Stimulated activated CD8-positive, alpha-beta memory T cell treated with anti-CD3 and anti-CD28 coated beads, Interleukin-4, amount 100 ng/mL, for 1 hour (primary cell): ENCODE measurements at places on chromosomes 5 and 9.

GRCh38 chr5:53488195-53488722 lies 7.8 kb downstream of the FST start:
- no peak for DNase-seq

- no peak for DNase-seq
Observed at GRCh38 chr9:116945817-116946216, 258.7 kb downstream of the TRIM32 start.

GRCh38 chr9:108724652-108725051 lies 131.1 kb downstream of the ACTL7B start:
- DNase-seq: no peak

GRCh38 chr5:73629456-73629855 lies 3.5 kb downstream of the ARHGEF28 start:
- DNase-seq: no peak

DNA sequence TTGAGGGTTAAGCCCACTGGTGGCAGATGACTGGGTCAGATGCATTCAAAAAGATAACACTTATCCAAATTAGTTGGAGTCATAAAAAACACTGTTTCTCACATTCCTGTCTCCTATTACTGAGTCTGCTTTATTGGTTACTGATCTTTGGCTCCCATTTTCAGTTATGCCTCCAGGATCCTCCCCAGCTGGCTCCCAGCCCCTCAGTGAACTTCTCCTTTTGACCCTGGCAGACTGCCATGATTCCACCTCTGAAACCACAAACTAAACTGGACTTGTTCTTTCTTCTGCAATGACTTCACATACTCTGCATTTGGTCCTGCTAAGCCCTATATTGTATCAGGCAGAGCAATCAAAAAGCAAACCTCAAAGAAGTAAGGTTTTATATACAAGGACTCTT lies 860.8 kb upstream of the DMAC1 start:
- no peak for DNase-seq

DNA sequence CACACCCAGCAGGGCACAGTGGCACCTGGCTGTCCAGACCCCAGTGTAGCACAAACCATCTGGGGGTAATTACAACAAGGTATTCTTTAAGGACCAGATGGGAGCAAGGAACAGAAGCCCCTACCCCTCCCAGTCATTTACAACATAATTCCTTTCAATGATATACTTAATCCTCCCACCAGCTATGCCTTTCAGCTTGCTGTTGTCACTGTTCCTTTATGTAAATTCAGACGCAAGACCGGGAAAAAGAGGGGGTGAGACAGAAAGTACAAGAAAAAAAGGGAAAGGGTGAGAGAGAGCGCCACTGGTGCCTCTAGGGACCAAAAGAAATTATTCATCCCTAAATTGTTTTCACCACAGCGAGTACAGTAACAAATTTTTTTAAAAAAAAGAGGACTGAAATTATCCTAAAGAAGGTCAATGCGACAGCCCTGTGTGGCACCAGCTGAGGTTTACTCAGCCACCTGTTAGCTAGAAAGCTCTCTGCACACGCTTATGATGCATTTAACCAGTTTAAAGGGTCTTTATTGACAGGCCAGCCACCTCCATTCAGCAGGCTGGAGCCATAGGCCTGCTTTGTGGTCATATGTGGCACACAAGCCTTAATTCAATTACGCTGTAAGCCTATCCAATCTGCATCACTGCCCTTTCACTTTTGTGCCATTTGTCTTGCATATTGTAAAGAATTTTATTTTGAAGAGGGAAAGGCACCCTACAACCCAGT lies 210.2 kb upstream of the ISL1 start:
- DNase-seq: no peak

GRCh38 chr5:168317096-168317520 lies 25.7 kb downstream of the WWC1 start:
- no peak for DNase-seq

DNA sequence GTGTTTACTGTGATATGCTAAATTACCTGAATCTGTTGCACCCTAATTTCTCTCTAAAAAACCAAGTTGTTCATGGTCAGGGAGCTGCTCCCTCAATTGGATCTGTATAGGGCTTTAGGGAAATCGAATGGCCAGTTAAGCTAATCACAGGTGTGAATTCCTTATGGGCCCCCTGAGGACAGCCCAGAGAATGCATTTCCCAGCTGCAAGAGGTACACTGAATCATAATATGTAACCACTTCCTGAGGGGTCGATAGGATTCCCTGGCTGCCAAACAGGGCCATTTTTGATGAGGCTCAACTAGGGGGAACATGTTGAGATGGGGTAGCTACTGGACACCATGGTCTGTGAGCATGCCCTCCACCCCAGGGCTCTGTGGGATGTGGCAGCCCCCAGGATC lies 478.6 kb downstream of the CCDC171 start:
- no peak for DNase-seq

DNA sequence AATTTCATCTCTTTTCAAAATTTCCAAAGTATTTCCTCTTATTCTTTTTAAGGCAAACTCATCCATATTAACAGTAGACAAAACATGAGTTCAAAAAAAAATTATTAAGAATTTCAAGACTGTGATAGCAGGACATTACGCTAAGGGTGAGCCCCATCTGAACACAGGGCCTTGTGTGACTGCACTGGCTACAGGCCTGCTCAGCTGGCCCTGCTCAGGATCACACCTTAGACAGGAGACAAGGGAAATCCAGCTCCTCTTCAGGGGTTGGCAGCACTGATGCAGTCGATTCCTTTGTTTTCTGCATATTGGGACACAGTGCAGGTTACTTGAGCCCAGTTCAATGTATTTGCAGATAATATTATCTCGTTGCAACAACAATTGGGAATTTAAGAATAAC lies 444.7 kb downstream of the PLK2 start:
- no peak for DNase-seq

GRCh38 chr9:76716085-76716672 lies 48.1 kb upstream of the PCA3 start:
- DNase-seq: no peak

GRCh38 chr5:36059571-36060419 lies 6.9 kb downstream of the UGT3A2 start:
- no peak for DNase-seq

- no peak for DNase-seq
Observed at GRCh38 chr9:36632892-36633291, 60.2 kb downstream of the MELK start.

DNA sequence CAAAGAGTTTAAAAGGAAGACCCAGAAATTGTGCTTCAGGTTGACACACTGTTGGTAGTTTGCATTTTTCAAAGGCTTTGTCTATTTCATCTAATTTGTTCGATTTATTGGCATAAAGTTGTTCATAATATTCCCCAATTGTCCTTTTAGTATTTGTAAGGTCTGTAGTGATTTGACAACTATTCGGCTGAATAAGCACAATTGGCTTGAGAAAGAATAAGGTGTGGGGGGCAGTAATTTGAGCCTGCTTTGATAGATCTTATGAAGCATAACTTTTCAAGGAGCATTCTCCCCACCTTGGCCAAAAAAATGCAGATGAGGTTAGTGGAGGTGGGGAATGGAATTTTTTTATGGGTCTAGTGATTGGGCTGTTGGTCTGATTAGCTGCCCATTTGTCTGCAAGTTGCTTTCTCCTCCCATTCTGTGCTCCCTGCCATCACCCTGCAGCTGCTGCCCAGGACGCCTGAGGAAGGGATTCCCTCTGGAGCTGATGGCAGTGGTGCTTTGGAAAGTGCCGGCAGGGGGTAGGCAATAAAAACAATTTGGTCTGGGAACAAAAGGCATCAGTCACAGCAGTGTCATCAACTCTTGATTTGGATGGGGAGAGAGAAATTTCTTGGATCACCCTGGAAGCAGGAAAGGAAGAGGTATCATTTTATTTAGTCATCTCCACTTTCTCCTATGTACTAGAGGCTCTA lies 26.6 kb downstream of the WNT8A start:
- DNase-seq: no peak

- DNase-seq: no peak
Observed at GRCh38 chr9:88236511-88237478, 98.5 kb upstream of the SPATA31C2 start.

GRCh38 chr9:93220627-93221026 lies 36.7 kb downstream of the WNK2 start:
- DNase-seq: no peak

DNA sequence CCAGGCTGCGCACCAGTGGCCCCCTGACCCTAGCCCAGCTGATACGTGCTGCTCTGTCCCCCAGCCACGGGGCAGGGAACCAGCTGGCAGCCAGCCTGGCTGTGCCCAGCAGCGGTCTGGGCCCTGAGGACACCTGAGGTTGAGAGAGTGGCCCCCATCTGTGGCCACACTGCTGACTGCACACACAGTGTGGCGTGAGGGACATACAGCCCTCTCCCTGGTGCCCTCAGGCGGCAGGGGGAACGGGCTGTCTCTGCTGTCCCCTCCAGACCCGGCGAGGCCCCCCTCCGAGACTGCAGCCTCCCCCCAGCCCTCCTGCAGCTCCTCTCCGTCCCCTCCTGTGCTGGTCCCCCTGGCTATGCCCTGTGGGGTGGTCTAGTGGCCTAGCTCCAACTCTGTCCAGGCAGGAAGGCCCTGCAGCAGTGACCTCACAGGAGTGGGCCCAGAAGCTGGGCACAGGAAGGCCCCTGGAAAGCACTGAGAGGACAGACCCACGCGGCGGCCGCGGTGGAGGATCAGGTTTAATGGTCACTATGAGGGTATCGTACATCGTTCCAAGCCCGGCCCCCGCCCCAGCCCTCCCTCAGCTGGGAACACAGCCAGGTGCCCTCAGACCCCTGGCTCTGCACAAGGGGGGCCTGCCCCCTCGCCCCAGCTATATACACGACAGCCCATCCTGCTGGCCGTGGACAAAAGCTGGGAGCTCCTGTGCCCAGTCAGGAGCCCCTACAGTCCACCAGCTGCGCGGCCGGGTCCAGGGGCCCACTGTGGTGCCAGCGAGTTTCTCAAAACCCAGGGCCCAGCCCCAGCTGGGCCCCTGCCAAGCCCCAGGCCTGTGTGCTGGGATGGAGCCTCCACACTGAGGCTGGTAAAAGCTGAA lies 6.8 kb upstream of the ENTPD8 start:
- DNase-seq: no peak

- no peak for DNase-seq
Observed at GRCh38 chr9:132242621-132243155, 80.8 kb downstream of the NTNG2 start.

- no peak for DNase-seq
Observed at GRCh38 chr9:95819636-95820035, 55.9 kb upstream of the ERCC6L2 start.

DNA sequence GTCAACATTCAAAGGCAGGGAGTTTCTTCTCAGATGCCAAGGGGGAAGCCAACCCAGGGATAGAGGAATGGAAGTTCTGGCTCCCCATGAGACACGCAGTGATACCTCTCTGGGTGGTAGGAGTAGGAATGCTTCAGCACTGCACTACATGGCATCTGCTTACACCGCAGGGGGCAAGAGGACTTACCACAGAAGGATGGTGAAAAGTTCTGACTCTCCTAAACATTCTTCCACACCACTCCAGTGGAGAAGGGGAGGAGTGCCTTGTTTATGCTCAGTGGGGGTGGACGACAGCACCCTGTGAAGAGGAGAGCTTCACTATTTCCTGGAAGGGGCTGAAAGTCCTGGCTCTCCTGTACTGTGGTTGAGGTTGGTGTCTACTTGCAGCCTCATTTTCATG lies 1011.3 kb upstream of the WWC1 start:
- no peak for DNase-seq

DNA sequence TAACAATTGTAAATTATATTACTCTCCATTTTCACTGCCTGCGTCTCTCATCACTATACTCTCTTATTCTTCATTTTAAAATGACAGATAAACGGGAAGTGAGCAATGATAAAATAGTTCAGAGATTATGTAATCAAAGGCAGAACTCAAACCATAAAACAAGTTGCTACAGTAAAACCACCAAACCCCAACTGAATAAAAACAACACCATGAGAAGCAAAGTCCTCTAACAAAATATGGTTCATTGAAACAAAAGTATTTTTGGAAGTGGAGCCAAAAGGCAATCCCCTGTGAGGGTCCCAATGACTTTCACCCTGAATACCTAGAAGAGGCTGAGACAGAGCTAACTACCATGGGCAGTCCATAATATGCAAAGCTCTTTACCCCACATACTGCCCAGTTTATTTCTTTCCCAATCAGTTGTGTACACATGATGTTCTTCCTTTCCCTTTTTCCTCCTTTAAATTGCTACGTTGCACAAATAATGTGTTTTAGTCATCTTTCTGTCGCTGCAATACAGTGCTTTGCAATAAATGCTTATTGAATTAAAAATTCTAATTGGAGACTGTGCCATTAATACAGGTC lies 64.0 kb upstream of the PTGER4 start:
- DNase-seq: no peak

- no peak for DNase-seq
Observed at GRCh38 chr5:5199495-5199894, 59.4 kb downstream of the ADAMTS16 start.

GRCh38 chr9:87599901-87600610 lies 102.4 kb downstream of the DAPK1 start:
- no peak for DNase-seq

DNA sequence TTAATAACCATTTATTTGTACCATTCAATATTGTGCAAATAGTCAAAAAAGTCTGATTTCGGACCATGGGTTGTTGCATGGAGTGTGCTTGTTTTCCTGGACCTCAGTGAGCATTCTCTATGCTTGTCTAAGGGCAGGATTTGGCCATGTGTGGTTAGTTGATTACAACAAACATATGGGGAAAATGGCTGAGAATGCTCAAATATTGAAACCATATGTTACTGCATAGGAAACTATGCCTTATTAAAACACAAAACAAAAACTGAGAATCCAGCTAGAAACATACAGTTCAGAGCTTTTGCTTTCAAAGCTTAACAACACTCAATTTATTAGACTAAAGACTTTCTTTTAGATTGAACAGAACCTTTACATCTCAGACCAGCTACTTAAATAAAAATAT lies 928.3 kb downstream of the NR2F1-AS1 start:
- DNase-seq: no peak

DNA sequence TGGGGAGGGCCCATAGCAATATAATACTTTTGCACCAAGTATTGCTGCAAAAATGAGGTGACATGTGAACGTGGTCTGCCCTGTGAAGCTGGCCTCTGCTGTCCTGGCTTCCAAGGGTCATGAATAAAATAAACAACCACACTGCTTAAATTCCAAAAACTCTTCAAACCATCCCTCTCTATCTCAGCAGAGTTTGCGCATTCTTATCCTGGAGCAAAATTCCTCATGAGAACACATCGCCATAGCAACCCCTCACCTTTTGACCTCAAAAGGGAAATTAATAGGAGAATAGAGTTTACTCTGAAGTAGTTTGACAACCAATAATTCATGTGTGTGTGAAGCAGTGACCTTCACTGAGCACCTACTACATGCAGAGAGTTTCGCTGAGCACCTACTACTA lies 342.9 kb downstream of the SPOCK1 start:
- DNase-seq: no peak
